NCI-H510A (cell line): ENCODE measurements at places on chromosomes 7 and 10.

DNA sequence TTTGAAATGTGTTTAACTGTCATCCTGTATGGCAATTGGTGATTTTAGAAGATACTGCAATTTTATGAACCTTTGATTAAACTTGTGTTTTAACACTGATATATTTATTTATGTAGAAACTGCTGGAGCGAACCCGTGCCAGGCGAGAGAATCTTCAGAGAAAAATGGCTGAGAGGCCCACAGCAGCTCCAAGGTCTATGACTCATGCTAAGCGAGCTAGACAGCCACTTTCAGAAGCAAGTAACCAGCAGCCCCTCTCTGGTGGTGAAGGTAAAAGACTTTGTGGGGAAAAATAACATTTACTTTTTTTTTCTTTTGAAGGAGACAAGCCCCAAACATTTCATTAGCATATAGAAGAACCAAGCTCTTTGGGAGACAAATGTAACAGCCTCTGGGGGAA, 6.5 kb downstream of the ANLN start:
- DNase-seq = no peak

DNA sequence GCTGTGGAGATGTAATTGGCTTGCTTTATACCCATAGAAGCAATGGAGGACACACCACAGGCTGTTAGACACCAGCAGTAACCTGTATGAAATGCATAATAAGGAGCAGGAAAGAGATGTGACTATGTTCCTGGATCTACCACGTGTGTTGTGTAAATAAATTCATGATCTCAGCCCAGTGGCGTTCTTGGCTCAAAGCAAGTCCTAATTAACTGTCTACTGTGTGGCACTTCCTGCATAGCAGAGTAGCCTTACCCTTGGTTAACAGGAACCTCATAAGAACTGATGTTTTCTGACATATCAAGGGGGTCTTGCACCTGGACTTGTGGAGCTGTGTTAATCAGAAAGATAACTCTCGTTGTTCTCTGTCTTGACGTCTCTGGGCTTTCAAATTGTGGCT, 25.7 kb upstream of the FAM180A start:
- DNase-seq = peak; percentile 39

GRCh38 chr7:113491305-113491704, 373.0 kb upstream of the SMIM30 start:
- DNase-seq = no peak

- DNase-seq = no peak
Measured at GRCh38 chr7:19762631-19763030, 10.8 kb downstream of the TMEM196 start.

DNA sequence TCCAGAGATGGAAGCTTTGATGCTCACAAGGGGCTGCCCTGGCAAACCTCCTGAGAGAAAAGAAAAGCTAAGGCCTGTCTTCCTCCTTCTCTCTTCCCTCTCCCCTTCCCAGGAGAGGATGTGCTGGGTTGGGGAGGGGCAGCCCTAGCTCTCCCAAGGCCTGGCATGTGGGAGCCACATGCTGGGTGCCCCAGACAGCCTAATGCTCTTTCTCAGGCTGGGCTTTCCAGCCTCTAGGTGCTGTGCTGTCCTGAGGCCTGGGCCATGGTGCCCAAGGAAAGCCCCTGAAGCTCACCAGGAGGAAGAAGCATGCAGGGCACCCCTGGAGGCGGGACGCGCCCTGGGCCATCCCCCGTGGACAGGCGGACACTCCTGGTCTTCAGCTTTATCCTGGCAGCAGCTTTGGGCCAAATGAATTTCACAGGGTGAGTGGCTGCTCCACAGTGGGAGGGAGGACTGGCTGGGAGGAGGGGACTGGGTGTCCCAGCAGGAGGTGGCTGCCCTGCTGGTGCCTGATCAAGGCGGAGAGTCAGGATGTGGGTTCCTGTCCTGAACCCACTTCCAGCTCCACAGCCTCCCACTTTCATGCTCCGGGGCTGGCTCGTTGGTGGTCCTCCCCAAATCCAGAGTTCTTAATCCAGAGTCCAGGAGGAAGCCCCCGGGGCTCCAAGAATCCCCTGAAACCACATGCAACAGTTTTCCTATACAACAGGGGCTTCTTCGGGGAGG, 1.7 kb downstream of the CPA5 start:
- no peak for DNase-seq

DNA sequence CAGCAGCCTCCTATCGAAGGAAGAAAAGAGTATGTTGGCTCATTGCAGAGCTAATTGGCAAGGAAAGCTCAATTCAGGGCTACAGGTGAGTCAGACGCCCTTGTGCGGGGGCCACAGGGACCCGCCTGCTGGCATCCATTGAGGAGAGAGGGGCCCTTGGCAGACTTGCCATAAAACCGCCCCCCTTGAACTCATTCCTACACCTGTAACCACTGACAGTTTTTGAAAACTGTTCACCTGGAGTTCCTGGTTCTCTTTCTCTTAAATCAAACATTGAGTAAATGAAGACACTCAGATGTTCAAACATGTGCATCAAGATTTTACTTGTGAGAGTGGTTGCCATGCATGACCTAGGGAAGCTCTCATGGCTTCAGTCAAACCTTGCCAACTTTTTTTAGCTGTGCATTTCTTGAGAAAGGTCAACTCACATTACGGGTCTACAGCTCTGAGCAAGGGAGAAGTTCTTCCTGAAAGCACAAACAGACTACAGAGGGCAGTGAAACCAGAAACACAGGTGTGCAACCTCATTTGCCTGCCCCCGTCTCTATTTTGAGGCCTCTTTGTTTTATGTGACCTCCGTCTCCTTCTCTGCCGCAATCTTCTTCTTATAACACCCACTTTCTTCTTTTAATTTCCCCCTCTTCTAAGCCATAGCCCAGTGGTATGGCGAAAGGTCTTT, 87.8 kb downstream of the TBXAS1 start:
- DNase-seq = no peak

DNA sequence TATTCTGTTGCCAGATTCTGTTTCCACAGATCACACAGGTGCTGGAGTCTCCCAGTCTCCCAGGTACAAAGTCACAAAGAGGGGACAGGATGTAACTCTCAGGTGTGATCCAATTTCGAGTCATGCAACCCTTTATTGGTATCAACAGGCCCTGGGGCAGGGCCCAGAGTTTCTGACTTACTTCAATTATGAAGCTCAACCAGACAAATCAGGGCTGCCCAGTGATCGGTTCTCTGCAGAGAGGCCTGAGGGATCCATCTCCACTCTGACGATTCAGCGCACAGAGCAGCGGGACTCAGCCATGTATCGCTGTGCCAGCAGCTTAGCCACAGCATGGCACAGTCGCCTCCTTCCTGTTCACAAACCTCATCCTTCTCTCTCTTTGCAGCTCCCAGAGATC, 237.5 kb upstream of the PRSS1 start:
- no peak for DNase-seq

- no peak for DNase-seq
Measured at GRCh38 chr7:50307368-50308032, 3.0 kb downstream of the IKZF1 start.

DNA sequence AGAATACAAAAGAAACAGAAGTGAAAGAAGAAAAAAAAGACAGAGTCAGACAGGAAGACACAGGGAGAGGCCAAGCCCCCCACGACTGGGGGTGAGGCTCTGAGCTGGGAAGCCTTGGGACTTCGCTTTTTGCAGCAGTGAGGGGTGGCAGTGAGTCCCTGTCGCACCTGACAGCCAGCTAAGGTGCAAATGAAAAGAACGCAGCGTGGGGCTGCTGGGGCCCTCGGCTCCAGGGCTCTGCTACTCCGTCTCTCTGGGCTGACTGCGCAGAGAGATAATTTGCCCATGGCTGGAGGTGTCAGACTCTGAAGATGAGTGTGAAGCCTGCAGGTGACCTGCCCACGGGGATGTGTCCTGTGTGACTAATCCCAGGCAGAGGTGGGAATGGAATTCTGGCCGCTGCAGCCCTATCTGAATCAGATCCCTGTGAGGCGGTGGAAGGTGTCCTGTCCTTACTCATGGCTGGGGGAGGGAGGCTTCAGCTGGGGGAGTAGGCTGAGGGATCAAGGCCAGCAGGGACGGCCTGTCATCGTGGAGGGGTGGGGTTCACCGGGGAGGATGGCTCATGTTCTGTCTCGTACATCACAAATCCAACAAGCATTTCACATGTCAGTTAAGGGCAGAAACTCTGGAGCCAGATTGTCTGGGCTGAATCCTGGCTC, 96.4 kb downstream of the SLIT1 start:
- DNase-seq = no peak

DNA sequence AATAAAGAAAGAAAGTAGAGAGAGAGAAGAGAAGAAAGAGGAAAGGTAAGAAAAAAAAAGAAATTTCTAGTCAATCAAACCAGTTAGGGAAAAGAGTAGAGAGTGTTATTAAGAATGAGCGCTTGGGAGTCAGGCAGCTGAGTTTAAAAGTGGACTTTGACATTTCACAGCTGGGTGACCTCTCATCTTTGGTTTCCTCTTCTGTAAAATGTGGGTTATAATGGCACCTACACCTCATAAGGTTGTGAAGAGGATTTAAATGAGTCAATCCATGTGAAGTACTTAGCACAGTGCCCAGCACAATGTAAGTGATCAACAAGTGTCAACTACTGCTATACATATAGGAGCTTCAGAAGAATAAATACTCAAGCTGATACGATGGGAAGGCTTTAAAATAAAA, 12.2 kb downstream of the HOXA1 start:
- DNase-seq = peak; percentile 15

DNA sequence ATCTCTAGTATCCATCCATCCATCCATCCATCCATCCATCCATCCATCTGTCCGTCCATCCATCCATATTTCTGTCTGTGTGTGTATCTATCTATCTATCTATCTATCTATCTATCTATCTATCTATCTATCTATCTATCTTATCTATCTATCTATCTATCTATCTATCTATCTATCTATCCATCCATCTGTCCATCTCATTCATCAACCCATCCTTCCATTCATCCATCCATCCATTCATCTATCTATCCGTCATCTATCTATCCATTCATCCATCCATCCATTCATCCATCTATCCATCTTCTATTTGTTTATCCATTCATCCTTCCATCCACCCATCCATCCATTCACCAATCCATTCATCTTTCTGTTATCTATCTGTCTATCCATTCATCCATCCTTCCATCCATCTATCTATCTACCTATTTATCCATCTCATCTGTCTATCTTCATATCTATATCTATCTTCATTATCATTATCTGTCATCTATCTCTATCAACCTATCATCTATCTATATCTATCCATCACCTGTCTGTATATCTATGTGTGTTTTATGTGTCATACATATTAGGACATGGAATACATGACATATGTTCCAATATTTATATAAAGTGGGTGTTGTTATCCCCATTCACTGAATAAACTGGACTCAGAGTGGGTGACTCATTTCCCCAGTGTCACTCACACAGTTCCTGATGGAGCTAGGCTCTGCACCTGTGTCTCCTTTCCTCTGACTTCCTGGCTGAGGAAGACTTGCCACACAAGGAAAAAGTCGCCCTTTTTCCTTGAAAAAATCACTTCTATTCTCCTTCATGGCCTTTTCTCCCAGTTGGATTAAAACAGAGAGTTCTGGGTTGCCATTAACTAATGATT, 200.1 kb downstream of the CCDC3 start:
- no peak for DNase-seq

GRCh38 chr10:484441-484924, 205.0 kb downstream of the DIP2C start:
- no peak for DNase-seq

DNA sequence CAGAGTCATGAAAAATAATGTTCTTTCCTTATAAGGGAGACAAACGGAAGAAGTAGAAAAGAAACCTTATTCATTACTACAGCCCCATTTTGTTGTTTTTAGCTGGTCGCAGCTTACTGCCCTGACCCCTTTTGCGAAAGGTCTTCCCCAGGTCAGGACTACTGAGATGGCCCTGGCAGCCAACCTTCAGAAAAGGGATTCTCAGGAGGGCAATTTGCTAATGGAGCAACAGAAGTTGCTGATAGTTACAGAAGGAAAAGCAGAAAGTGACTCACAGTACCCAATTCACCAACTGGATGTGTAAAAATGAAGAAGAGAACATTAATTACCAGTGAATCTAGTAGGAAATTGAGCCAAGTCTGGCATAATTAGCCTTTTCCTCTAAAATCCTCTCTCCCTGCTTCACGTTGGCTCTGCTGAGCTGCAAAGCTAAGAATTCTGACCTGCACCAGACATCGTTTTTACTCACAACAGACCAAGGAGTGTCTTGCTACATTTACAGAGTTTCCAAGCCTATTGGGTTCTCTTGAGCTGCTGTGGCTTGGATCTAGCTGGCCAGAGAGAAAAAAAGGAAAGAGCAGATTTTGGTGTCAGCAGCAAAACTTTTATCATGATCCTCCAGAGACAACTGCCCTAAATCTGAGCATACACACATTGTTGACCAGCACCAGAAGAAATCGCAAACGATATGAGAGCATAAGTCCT, 499.9 kb upstream of the FZD8 start:
- DNase-seq = no peak

DNA sequence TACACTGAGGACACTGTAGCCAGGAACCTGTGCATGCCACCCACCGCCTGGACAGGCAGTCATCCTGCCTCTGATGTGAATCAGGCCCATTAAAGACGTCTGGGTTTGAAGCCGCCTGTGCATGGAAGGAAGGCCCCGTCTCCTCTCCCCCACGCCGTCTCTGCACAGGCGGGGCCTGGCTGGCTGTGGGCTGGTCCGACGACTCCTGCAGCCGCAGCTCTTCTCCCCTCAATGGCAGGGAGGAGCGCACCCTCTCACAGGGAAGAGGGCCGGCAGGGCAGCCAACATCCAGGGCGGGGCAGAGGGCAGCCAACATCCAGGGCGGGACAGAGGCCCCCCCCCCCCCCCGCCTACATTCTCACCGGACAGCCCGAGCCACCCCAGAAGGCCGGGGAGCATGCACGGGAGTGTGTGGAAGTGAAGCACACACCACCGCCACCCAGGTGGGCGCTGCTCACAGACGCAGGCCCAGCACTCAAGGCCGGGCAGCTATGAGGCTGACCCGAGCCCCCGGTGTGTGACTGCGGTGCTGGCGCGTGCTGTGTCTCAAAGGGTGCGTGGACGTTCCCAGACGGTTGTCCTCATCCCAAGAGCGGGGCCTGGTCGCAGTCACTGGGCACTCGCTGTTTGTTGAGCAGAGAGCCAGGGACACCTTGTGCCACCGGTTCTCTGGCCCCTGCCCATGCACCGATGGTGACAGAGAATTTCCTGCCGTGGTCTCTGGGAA, 19.1 kb downstream of the DPYSL4 start:
- no peak for DNase-seq

DNA sequence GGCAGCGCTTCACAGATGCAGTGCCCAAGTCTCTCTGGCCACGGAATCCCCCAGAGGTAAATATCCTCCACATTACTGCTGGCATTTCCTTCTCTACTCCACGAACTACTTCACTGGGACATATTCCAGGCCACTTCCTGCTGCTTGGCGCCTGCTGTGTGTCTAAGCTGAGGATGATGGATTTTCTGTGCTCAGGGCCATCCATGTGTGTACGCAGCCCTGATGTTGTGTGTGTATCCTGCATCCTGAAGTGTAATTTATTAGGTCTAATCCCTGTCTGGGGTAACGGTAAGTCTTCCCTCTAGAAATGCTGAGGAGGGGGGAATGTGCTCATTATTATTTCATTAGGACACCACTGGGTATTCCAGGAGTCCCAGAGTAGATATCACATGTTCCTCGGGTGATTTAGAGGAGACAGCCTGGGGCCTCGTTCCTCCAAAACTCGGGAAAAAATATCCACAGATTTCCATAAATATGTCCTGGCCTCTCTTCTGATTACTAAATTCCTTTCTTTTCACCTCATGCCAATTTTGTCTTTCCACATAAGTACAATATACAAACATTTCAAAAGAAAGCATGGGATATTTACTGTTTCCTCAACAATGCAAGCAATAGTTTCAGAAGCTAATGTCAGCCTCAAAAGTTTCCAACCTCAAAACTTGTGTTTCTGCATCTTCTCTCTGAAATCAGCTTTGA, 25.5 kb upstream of the HABP2 start:
- no peak for DNase-seq

GRCh38 chr7:741850-742249, 14.8 kb upstream of the PRKAR1B start:
- no peak for DNase-seq
